Tibial nerve (tissue), 4 donors: ENCODE measurements at places on chromosomes 3 and 15. TPM values are rescaled to one million over a fixed set of nuclear protein-coding genes. Genes with fewer than 3 reads are reported as not detected.

Gene C3orf70
- total RNA-seq = 8.8 TPM

GRCh38 chr15:25687276-25687675 lies 175.9 kb downstream of the ATP10A start:
- no peak overlapping the region for H3K27ac ChIP-seq
- no peaks in the 10 kb centered on the region for H3K36me3 ChIP-seq
- no peaks in the 10 kb centered on the region for H3K27me3 ChIP-seq
- no peak overlapping the region for H3K4me3 ChIP-seq
- H3K4me1 ChIP-seq = no peaks in the 10 kb centered on the region

- peak overlapping the region; percentile 93 for H3K27ac ChIP-seq
- no peaks in the 10 kb centered on the region for H3K36me3 ChIP-seq
Measured at GRCh38 chr15:41968701-41969100, 3.7 kb downstream of the EHD4 start.

Gene SLC22A13
- total RNA-seq = not detected

Gene SERINC4
- 0.20 TPM for total RNA-seq

- H3K27me3 ChIP-seq = no peaks in the 10 kb centered on the region
- no peaks in the 10 kb centered on the region for H3K4me1 ChIP-seq
- H3K27ac ChIP-seq = no peak overlapping the region
Measured at GRCh38 chr15:84899750-84900149, 15.3 kb downstream of the SLC28A1 start.

- H3K27ac ChIP-seq = no peak overlapping the region
- no peaks in the 10 kb centered on the region for H3K36me3 ChIP-seq
- no peaks in the 10 kb centered on the region for H3K27me3 ChIP-seq
- H3K4me3 ChIP-seq = no peak overlapping the region
- H3K4me1 ChIP-seq = no peaks in the 10 kb centered on the region
Measured at GRCh38 chr3:60365360-60365759, 885.9 kb downstream of the FHIT start.

- no peaks in the 10 kb centered on the region for H3K36me3 ChIP-seq
- H3K4me1 ChIP-seq = peaks cover 90% of the 10 kb centered on the region
- no peak overlapping the region for H3K4me3 ChIP-seq
- no peak overlapping the region for H3K27ac ChIP-seq
Measured at GRCh38 chr15:78454992-78455391, 17.0 kb downstream of the IREB2 start.

GRCh38 chr15:38065721-38066345 lies 131.4 kb downstream of the TMCO5A start:
- H3K36me3 ChIP-seq = no peaks in the 10 kb centered on the region
- H3K4me3 ChIP-seq = no peak overlapping the region
- no peak overlapping the region for H3K27ac ChIP-seq
- DNase-seq = no peak
- H3K27me3 ChIP-seq = no peaks in the 10 kb centered on the region

- no peak overlapping the region for H3K4me3 ChIP-seq
- H3K36me3 ChIP-seq = no peaks in the 10 kb centered on the region
- no peak for DNase-seq
- no peak overlapping the region for H3K27ac ChIP-seq
Measured at GRCh38 chr3:126969586-126969985, 13.3 kb upstream of the PLXNA1 start.

Gene IL5RA
- total RNA-seq = not detected

GRCh38 chr15:60580073-60580472 lies 101.1 kb upstream of the ICE2 start:
- H3K4me3 ChIP-seq = no peak overlapping the region
- H3K4me1 ChIP-seq = peaks cover 15% of the 10 kb centered on the region
- DNase-seq = no peak
- H3K27ac ChIP-seq = no peak overlapping the region
- no peaks in the 10 kb centered on the region for H3K27me3 ChIP-seq
- H3K36me3 ChIP-seq = no peaks in the 10 kb centered on the region

DNA sequence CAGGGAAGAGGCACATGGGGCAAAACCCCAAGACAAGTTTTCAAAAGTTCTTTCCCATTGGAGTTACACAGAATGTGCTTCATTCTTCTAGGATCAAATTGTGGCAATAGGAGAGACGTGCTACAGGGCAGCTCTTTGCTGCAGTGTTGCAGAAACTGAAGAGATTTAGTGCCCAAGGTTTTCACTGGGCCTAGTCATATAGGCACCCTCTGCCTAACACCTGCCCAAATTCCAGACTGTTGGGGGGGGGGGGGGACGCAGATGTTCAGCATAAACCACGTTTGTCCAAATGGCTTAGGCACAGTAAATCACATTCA lies 346.8 kb upstream of the ZNF717 start:
- H3K36me3 ChIP-seq = no peaks in the 10 kb centered on the region
- H3K4me3 ChIP-seq = no peak overlapping the region
- no peak for DNase-seq
- no peaks in the 10 kb centered on the region for H3K4me1 ChIP-seq

DNA sequence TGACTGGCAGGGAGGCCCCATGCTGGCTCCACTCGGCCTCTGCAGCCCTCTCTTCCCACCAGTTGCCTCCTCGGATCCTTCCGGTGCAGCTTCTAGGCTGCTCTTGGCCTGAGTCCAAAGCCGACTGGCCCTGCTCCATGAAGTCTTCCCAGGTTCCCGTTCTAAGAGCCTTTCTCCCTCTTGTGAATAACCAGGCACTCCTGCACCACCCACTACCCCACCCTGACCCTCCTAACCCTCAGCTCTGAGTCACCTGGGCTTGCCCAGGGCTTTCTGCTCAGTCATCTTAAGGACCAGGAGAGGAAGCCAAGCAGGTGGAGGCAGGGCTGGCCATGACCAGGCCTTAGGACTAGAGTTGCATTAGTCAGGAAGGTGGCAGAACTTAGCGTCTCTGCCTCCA lies 28.1 kb upstream of the CNBP start:
- H3K27ac ChIP-seq = peak overlapping the region; percentile 40
- no peak overlapping the region for H3K4me3 ChIP-seq
- peaks cover 5% of the 10 kb centered on the region for H3K4me1 ChIP-seq
- no peaks in the 10 kb centered on the region for H3K27me3 ChIP-seq

DNA sequence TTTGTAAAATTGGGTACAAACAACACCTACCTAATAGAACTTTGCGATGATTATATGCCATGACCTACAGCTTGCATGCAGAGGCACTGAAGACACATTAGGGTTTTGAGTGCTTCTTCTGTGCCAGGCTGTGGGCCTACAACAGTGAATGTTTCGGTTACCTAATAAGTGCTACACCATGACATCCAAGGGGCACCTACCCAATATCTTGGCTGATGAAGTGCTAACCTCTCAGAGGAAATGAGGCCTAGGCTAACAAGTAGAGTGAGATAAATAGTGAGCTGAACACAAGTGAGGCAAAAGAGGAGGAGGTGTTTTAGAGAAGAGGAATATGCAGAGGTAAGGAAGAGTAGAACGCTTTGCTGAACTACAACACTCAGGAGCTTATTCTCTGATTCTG lies 12.2 kb upstream of the RASGRP1 start:
- H3K27ac ChIP-seq = no peak overlapping the region
- no peaks in the 10 kb centered on the region for H3K4me1 ChIP-seq
- H3K36me3 ChIP-seq = no peaks in the 10 kb centered on the region
- DNase-seq = no peak

GRCh38 chr3:113832477-113833164 lies 6.0 kb upstream of the GRAMD1C start:
- no peak overlapping the region for H3K4me3 ChIP-seq
- H3K27ac ChIP-seq = no peak overlapping the region
- H3K36me3 ChIP-seq = no peaks in the 10 kb centered on the region

- no peak overlapping the region for H3K4me3 ChIP-seq
- no peak for DNase-seq
- H3K27ac ChIP-seq = no peak overlapping the region
- H3K27me3 ChIP-seq = no peaks in the 10 kb centered on the region
Measured at GRCh38 chr3:123310741-123311140, 109.0 kb downstream of the SEC22A start.

- no peak overlapping the region for H3K4me3 ChIP-seq
- no peak overlapping the region for H3K27ac ChIP-seq
- H3K36me3 ChIP-seq = no peaks in the 10 kb centered on the region
- DNase-seq = no peak
- H3K4me1 ChIP-seq = no peaks in the 10 kb centered on the region
Measured at GRCh38 chr3:51720292-51721061, 13.6 kb downstream of the GRM2 start.

- H3K27me3 ChIP-seq = no peaks in the 10 kb centered on the region
- no peaks in the 10 kb centered on the region for H3K36me3 ChIP-seq
- H3K4me3 ChIP-seq = no peak overlapping the region
Measured at GRCh38 chr15:32007355-32007960, 22.9 kb upstream of the CHRNA7 start.

DNA sequence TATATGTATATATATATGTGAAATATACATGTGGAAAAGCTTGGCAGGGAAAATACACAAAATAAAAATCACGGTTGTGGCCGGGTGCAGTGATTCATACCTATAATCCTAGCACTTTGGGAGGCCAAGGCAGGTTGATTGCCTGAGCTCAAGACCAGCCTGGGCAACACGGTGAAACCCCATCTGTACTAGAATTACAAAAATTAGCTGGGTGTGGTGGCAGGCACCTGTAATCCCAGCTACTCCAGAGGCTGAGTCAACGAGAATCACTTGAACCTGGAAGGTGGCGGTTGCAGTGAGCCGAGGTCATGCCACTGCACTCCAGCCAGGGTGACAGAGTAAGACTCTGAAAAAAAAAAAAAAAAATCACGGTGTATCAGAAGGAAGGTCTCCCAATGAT lies 20.8 kb upstream of the ARHGEF3 start:
- no peak overlapping the region for H3K27ac ChIP-seq
- DNase-seq = no peak
- no peaks in the 10 kb centered on the region for H3K4me1 ChIP-seq

- no peak overlapping the region for H3K4me3 ChIP-seq
- H3K36me3 ChIP-seq = no peaks in the 10 kb centered on the region
- no peaks in the 10 kb centered on the region for H3K4me1 ChIP-seq
- no peak for DNase-seq
- peak overlapping the region; percentile 86 for H3K27ac ChIP-seq
- H3K27me3 ChIP-seq = no peaks in the 10 kb centered on the region
Measured at GRCh38 chr15:67184208-67184925, 70.1 kb downstream of the AAGAB start.

DNA sequence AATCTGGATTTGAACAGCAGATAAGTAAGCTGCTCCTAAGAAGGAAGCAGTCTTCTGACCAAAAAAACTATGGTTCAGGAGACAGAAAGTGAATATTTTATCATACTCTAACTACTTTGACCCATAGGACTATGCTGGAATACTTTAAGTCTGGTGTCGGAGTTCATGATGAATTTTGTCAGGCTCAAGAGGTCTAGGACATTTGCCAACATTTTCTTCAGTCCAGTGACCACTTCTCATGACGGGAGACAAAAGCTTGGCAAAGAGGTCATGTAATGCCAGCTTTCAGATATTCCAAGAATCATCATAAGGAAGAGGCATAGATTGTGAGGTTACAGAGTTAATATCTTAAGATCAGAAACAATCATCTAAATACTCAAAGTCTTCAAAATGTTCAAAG lies 20.5 kb upstream of the DCBLD2 start:
- H3K4me3 ChIP-seq = no peak overlapping the region
- H3K27ac ChIP-seq = no peak overlapping the region
- H3K27me3 ChIP-seq = no peaks in the 10 kb centered on the region
- H3K36me3 ChIP-seq = no peaks in the 10 kb centered on the region
- no peaks in the 10 kb centered on the region for H3K4me1 ChIP-seq

DNA sequence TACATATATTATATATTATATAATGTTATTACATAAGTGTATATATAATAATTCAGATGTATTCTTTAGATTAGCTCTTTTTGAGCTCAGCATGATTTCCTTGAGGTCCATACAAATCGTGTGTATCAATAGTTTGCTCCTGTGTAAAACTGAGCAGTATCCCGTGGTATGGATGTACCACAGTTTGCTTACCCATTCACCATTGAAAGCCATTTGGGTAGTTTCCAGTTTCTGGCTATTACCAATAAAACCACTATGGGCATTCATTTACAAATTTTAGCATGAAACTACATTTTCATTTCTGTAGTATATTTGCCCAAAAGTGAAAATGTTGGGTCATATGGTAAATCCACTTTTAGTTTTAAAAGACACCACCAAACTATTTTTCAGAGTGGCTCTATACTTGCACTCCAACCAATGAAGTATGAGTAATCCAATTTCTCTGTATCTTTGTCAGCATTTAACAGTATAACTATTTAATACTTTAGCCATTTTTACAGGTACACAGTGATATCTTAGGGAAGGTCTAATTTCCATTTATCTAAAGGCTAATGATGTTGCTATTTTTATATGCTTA lies 1361.4 kb upstream of the GBE1 start:
- no peaks in the 10 kb centered on the region for H3K36me3 ChIP-seq
- H3K27me3 ChIP-seq = no peaks in the 10 kb centered on the region
- no peak for DNase-seq
- H3K4me1 ChIP-seq = no peaks in the 10 kb centered on the region
- H3K27ac ChIP-seq = no peak overlapping the region
- no peak overlapping the region for H3K4me3 ChIP-seq

Gene UACA
- 156 TPM for total RNA-seq

- peak; percentile 87 for DNase-seq
- no peaks in the 10 kb centered on the region for H3K4me1 ChIP-seq
- H3K27ac ChIP-seq = peak within 1 kb of the TSS; percentile 95
Measured at GRCh38 chr3:129278439-129278965, at the start of gene HMCES. HMCES (plus strand) TSS chr3:129278870; CDS start chr3:129279733, 863 bp downstream.

Gene KCNH8
- 0.60 TPM for total RNA-seq

Gene RARRES1
- total RNA-seq = 1,032 TPM

DNA sequence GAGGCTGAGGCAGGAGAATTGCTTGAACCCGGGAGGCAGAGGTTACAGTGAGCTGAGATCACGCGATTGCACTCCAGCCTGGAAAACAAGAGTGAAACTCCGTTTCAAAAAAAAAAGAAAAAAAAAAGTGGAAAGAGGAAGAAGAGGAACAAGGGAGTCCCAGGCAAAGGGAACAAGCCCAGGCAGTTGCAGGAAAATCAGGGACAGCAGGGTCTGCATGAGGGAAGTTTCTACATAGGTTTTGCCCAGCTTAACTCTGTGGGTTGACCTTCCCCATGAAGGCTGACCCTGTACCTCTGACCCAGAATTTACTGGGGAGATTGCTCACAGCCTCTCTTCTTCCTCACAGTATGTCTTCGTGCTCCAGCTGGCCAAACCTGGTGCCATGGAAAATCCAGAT lies 12.3 kb downstream of the RBP1 start:
- no peak overlapping the region for H3K27ac ChIP-seq
- H3K4me3 ChIP-seq = no peak overlapping the region
- H3K4me1 ChIP-seq = no peaks in the 10 kb centered on the region
- H3K36me3 ChIP-seq = no peaks in the 10 kb centered on the region
- no peaks in the 10 kb centered on the region for H3K27me3 ChIP-seq
- DNase-seq = no peak

- no peak overlapping the region for H3K27ac ChIP-seq
- no peaks in the 10 kb centered on the region for H3K36me3 ChIP-seq
- no peak for DNase-seq
- no peaks in the 10 kb centered on the region for H3K27me3 ChIP-seq
- H3K4me1 ChIP-seq = no peaks in the 10 kb centered on the region
- H3K4me3 ChIP-seq = no peak overlapping the region
Measured at GRCh38 chr15:59892985-59893384, 111.1 kb upstream of the FOXB1 start.

DNA sequence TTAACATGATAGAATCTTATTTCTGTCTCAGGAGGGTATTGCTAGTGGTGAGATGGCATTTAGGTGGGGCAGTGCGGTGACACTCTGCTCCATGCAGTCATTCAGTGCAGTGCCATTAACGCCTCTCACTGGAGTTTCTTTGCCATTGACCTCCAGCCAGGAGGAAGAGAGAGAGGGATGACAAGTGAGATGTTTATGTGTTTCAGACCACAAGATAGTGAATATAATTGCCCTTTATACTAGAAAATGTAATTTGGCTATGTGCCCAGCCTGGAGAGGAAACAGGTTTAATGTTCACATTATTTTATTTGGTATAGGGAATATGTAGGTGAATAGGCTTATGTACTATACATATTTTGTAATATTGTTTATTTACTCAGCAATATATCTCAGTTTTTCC lies 84.5 kb downstream of the ZIC1 start:
- no peak overlapping the region for H3K4me3 ChIP-seq
- H3K27ac ChIP-seq = no peak overlapping the region
- no peak for DNase-seq
- H3K27me3 ChIP-seq = no peaks in the 10 kb centered on the region
- no peaks in the 10 kb centered on the region for H3K36me3 ChIP-seq
